ENCODE measurements at places on chromosomes 16 and 17. TPM values are rescaled to one million over a fixed set of nuclear protein-coding genes. Genes with fewer than 3 reads are reported as not detected.
A peak's percentile ranks its signal among the peaks of the same experiment; 100 is the strongest.

DNA sequence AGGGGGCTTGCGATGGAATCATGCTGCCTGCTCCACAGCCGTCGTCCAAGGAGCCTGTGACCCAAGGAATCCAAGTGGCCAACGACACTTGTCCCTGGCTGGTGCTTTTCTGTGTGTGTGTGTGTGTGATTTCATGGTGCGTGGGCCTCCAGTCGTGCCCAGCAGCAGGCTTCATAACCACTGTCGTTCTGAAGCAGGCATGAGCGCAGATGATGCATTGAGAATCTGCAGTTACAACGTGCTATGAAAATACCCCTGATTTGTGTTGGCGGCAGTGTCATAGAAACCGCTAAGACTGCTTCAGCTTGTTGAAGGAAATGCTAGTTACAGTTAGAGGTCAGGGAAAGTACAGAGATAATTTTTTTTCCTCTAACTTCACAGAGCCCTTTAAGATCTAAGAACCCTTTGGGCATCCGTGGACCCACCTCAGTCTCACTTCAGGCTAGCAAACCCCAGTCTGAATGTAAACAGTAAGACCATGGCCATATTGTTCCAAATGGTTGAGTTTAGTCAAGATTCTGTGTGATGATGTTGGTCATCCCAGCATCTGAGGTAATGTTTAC, 15.6 kb downstream of the C16orf90 start:
- no peak for DNase-seq

- DNase-seq = no peak
These were observed 116.8 kb upstream of the CREBBP start for GRCh38 chr16:3997231-3997841.

- DNase-seq = no peak
These were observed 944.0 kb downstream of the KCNJ2 start for GRCh38 chr17:71113347-71113746.

GRCh38 chr16:83652943-83653342, 154.8 kb upstream of the HSBP1 start:
- DNase-seq = no peak

- peak; percentile 59 for DNase-seq
These were observed 17.4 kb downstream of the IRF8 start for GRCh38 chr16:85916141-85916890.

GRCh38 chr17:15103785-15104184, 161.3 kb downstream of the PMP22 start:
- no peak for DNase-seq

GRCh38 chr17:60091109-60091508, 12.4 kb upstream of the HEATR6 start:
- DNase-seq = no peak

DNA sequence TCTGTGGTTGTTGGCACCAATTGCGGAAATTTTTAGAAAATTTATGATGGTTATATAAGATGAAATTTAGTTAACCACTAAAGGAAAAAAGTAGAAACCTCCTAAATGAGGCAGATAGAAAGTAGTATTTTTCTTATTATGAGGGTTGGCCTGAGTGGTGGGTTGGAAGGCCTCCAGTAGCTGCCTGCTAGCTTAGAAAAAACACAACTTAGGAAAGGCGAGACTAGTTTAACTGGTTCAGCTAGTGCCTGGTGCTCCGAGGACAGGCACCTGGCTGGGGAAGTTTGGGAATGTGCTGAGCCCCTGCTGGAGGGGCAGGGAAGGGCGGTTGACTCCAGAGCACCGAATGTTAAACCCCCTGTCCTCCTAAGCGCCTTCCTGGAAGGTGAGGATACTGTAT, 19.9 kb downstream of the LDHD start:
- DNase-seq = peak; percentile 66

- DNase-seq = no peak
These were observed 104.3 kb downstream of the STXBP4 start for GRCh38 chr17:55072898-55073297.

GRCh38 chr17:77178563-77178962, 37.8 kb downstream of the SEC14L1 start:
- no peak for DNase-seq

DNA sequence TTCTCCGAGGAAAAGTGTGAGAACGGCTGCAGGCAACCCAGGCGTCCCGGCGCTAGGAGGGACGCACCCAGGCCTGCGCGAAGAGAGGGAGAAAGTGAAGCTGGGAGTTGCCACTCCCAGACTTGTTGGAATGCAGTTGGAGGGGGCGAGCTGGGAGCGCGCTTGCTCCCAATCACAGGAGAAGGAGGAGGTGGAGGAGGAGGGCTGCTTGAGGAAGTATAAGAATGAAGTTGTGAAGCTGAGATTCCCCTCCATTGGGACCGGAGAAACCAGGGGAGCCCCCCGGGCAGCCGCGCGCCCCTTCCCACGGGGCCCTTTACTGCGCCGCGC, at the start of gene ERBB2:
Gene ERBB2 (plus strand): TSS at position 247 of the 330 bp plus-strand sequence. CDS start 175 bp downstream, outside the sequence.
- peak; percentile 89 for DNase-seq

DNA sequence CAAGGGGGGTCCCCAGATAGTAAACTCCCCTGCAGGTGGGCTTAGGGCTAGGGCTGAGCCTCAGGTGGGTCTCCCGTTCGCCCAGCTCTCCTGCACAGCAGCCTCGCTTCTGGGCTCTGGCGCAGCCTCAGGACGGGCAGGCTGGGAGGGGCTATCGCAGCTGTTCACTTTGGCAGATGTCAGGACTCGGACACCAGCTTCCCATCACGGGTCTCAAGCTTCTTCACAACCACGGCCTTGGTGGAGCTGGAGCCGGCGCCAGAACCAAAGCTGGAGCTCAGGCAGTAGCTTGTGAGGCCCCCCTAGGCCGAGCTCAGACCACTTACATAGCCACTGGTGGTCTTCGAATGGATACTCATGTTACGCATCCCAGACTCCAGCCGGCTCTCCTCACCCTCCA, 26.0 kb downstream of the CLEC3A start:
- DNase-seq = no peak

- DNase-seq = peak; percentile 91
These were observed at the start of gene TEX2 for GRCh38 chr17:64263000-64263766. Gene TEX2, minus strand, starts transcription at chr17:64263260. Its CDS starts 49,043 bp downstream, at chr17:64214217.

GRCh38 chr17:49364119-49364518, 2.1 kb upstream of the ZNF652 start:
- DNase-seq = no peak

GRCh38 chr17:61663310-61663709, 72.3 kb upstream of the NACA2 start:
- no peak for DNase-seq

GRCh38 chr17:67431249-67432015, 54.4 kb downstream of the PITPNC1 start:
- no peak for DNase-seq

DNA sequence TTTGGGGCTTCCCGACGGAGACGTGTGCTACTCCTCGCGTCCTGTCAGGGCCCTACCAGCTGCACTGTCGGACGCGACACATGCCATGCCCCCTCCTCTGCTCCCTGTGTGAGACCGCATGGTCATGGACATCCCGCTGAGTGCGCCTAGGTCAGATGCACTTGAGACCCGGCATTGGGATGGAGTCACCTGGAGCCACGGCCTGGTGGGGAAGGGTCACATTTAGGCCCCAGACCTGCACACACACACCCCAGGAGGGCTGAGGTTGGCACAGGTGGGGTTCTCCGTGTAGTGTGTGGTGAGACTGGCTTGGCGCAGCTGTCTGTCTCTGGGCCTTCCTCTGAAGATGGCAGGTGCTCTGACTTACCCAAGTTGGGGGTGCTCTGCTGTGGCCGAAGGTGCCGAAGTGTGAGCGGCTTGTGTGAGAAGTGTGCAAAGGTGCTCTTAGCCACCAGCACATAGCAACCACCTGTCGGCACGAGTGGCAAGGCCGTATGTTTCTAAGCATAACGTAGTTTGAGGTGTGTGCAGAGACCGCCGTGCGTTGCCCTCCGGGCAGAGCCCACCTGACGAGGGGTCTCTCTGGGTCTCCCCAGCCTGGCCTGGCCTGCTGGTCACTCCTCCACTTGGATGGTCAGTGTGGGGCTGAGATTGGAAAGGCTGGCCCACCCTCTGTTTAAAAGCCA, 108.6 kb downstream of the BANP start:
- DNase-seq = no peak

DNA sequence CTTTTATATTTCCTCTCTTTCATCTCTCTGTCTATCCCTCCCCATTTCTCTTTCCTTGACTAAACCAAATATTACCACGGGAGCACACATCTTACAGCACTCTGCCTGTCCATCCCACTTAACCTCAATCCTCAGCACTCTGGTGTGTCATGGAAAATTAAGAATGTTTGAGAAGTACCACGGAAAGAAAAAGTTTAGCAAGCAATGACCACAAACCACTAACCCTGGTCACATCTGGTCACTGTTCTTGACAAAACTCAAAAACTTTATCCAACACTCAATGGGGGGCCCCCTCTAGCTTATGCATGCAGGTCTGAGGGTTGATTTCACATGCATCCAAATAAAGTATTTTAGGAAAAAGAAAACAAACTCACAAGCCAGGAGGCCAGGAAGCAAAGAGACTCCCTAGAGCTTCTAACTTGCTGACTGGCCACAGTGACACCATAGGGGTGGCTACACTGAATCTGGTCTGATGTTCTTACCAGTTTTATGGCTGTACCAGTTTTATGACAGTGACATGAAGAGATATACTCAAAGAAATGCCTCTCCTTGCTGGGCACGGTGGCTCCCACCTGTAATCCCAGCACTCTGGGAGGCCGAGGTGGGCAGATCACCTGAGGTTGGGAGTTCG, 229.2 kb downstream of the STX8 start:
- no peak for DNase-seq

DNA sequence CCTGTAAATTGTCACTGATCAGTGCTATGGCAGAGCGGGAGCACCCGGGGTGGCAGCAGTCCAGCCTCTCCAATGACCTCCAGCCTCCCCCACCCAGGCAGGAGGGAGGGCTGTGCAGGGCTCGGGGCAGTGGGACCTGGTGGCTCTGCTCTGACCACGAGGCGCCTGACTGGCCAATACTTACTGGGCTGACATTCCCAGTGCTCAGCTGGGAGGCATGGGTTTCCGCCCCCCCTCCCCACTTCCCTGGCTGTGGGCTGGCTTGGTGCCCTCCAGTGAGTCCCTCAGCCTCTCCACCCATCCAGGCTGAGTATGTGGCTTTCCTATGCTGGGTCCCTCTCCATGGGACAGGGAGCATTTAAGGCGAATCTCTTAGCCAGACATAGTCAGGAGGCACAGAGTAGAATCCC, 2.7 kb downstream of the SOCS3 start:
- no peak for DNase-seq

DNA sequence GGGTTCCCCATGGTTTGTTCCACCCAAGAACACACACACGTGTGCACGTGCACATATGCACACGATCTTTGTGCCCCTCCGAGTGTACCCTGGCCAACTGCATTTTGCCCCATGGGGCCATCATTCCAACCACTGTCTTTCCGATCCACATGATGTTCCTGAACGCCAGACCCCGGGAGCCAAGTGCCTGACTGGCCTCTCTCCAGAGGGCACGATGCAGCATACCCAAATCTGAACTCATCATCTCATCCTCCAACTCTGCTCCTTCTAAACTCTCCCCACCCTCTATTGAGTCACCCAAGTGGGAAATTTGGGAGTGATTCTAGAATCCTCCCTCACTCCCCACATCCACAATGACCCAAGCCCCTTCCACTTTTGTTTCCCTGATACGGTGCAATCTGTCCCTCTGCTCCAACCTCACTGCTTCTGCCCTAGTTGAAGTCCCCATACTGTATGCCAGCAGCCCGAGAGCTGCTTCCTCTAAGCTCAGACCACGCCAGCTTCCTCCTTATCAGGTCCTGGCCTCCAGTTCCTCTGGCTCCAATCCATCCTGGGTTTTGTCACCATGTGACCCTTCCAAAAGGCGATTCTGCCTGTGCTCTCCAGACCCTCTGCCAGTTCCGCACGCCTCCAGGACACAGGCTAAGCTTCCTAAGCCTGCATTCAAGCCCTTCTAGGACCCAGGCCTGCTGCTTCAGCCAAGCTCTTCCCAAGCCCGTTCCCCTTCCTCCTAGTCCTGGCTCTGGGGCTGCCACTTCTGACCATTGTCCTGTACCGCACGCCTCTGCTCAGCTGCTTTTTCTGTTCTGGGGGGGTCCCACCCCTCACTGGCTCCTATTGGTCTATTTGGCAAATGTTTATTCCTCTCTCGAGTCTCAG, 10.1 kb upstream of the TMEM208 start:
- DNase-seq = no peak

DNA sequence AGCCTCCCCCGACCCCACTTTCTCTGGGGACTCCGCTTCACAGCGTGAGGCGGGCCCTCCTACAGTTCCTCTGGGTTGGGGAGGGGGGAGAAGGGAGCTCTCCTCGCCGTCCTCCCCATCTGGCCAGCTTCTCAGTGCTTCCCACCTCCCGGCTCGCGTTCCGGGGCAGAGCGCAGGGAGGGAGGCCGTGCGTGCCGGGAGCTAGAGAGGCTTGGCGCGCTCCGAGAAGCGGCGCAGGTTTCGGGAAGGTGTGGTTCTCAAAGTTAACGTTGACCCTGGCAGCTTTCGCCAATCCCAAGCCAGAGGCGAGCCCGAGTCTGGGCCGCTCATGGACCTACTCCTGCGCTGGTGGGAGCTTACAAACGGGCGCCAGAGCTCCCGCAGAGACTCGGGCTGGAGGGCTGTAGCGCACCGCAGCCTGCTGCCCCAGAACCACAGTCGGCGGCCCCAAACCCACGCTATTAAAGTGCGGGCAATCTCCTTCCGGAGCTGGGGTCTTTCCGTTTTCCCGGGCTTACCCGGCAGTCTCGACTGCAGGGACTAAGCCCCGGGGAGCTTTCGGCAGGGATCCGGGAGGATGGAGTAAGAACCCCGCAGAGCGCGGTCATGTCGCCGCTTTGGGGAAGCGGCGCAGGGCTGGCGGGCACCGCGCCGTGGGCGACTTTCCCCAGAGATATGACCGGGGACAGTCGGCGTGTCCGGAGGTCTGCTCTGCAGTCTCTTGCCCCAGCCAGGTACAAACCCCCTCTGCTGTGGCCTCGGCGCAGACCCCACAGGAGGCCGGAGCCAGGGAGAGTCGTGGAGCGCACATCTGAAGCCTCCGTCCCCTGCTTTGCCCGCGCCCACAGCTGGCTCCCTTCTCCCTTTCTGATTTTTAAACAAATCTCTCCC, 787 bp downstream of the CDH11 start:
- DNase-seq = no peak

- no peak for DNase-seq
These were observed 12.0 kb upstream of the RPL13 start for GRCh38 chr16:89548344-89549006.

DNA sequence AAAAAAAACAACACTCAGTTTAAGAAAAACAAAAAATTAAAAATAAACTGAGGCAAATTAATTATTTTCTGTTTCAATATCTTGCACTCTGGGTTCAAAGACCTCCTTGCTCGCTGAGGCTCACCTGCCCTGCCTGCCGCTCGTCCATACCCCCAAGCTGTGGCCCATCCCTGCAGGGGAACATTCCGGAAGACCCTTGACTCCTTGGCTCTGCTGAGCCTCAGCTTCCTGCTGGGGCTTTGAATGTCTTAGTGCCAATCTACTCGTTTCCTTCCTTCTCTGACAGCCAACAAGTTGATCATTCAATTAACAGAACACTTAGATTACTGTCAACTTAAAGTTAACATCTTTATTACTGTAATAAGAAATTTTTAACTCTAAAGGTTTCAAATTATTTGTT, 24.3 kb downstream of the G6PC1 start:
- DNase-seq = no peak

TBKBP1 gene
- total RNA-seq = 9.2 TPM

SENP3 gene
- total RNA-seq = 43.9 TPM

CHP2 gene
- 7.9 TPM for total RNA-seq

TPSAB1 gene
- 38.0 TPM for total RNA-seq

MYH1 gene
- total RNA-seq = 0.05 TPM

ELMO3 gene
- total RNA-seq = 23.5 TPM

CSHL1 gene
- not detected for total RNA-seq

PSMB3 gene
- 156 TPM for total RNA-seq

TMEM88 gene
- total RNA-seq = 9.9 TPM

CEP112 gene
- total RNA-seq = 18.0 TPM

CIBAR2 gene
- not detected for total RNA-seq

HS3ST3B1 gene
- total RNA-seq = 1.8 TPM

CDRT15L2 gene
- not detected for total RNA-seq

EME1 gene
- total RNA-seq = 0.94 TPM

Measured in ureter (tissue), 1 donor.